IPS DF 19.7 (cell line): ENCODE measurements at places on chromosomes 7 and 10.

GRCh38 chr7:76352193-76352592 is 6.6 kb downstream of the YWHAG start:
- no peak for DNase-seq

- no peak for DNase-seq
These were observed 267.3 kb downstream of the PTPRN2 start for GRCh38 chr7:158320328-158320727.

GRCh38 chr10:61397175-61397986 is 55.8 kb downstream of the TMEM26 start:
- no peak for DNase-seq

DNA sequence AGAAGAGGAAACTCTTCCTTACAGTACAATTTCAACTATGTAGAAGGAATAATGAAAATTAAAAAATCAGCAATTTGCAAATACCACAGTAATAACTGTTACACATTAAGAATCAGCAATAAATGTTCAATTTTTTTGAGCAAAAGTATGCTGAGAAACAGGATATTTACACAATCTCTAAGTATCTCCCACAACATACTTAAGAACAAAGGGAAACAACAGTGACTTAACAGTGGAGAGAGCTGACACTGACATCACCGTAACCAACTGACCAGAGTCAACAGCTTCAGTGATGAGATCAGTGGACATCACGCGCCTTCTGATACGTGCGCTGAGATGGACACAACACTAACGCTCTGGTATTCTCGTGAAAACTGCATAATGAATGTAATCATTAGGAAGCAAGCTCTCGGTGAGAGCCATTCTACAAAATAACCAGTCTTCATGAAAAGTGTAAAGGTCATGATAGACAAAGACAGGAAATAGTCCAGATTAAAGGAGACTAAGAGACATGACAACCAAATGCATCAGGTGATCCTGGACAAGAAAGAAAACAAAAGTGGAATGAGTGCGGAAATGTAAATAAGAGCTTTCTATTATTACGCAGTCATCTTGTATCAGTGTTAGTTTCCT is 82.6 kb downstream of the PIP4K2A start:
- DNase-seq, result no peak

- DNase-seq, result no peak
These were observed 969.7 kb downstream of the GATA3 start for GRCh38 chr10:9024210-9024609.

DNA sequence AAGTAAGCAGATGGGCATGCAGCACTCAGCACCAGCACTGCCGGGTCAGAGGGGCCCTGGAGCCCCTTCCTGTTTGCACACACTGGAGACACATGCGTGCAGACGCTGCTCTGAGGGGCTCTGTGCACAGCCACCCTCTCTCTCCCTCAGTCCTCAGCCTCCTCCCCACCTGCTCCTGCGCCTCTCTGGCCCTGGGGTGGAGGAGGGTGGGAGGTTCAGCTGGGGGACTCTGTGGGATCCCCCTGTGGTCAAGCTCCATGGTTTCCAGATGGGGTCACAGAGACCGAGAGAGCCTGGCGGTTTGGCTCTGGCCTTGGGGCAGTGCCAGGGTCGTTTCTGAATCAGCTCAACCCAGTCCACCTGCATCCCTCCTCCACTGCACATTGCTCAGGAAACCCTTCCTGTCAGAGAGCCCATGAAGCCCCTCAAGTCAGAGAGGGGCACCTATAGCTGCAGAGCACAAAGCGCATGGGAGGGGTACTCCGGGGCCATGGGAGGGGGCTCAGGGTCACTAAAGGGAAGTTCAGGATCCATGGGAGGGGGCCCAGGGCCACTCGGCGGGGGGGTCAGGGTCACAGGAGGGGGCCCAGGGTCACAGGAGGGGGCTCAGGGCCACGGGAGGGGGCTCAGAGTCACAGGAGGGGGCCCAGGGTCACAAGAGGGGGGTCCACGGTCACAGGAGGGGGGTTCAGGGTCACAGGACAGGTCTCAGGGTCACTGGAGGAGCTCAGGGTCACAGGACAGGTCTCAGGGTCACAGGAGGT is 161.7 kb downstream of the ADARB2 start:
- no peak for DNase-seq

- DNase-seq, result no peak
These were observed 180.4 kb downstream of the RNF133 start for GRCh38 chr7:122518488-122518887.

DNA sequence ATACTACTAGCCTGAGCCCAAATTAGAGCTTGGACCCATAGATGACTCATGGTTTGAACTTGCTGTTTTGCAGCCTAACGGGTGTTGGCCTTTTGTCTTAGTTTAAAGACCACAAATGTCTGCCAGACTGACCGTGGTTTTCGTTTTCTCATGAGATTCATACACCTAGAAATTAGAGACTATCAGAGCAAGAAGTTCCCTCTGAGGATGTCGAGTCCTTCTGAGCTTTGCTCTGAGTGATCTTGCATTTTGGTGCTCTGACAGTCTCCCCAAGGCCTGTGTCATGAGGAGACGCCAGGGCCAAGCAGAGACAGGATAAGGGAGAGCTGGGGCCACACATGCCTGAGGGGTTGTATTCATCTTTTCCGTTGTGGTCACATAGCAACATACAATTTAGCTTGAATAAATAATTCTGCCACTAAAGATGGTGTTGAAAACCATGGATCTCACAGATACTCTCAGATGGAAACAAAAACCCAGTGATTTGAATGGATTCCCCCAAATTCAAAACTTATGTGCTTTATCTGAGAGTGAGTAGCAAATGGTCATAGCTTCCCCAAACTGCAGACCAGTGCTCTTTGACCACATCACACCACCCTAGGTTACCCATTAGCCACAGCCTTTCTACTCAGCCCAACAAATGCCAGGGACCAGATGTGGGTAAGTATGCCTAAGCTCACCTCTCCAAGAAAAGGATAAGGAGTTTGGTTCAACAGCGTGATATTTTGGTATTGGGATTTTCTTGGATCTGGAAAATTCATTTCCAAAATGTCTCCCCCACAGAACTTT is 762.0 kb upstream of the IGFBP3 start:
- no peak for DNase-seq

DNA sequence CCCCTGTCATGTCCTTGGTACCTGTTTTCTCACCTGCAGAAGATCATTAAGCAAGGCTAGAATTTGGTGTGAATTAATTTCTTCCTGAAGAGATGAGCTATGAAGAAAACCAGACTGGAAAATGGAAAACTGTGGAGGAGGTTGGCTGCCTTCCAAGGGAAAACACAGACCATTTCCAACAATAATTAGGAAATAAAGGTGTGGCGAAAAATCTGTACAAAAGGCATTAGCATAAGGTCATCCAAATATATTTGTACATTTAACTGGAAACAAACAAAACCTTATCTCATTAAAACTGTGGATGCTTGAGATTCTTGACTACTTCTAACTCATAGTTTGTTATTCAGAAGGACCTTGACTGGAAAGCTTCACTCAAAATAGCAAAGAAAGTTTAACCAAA is 1.7 kb downstream of the STN1 start:
- no peak for DNase-seq

DNA sequence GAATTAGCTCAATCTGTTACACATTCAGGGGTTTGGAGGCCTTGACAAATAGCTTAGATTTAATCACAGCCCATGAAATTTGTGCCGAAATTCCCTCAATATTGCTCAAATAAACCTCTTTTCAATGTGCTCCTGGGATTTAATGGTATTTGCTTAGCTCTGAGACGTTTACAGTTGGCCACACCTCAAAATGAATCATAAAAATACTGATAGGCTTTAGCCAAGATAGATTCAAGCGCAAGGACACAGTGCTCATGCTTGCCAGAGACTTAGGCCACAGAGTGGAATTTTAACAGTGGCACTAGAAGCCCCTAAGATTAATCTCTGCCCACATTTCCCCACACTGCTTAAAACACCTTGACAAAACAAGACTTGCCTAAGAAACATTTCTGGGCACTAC is 2.3 kb upstream of the SEMA3C start:
- no peak for DNase-seq

DNA sequence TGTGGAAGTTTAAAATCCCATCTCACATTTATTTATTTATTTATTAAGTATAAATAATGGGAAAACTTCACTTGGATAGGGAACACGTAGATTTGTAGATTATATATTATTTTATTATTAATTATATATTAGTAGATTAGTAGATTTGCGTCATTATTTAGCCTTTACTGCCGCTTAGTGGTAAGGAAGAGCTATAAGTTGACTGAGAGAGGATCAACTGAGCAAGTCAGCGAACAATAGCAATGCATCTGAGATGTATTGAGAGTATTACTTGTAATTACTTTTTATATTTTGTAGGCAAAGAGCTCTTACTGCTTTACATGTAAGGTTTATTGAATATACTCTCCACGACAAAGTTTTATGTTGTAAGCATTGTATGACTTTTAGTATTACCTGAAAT is 244.5 kb upstream of the ANKRD30A start:
- DNase-seq, result no peak

GRCh38 chr7:111640416-111640815 is 78.1 kb upstream of the IMMP2L start:
- DNase-seq, result no peak

GRCh38 chr7:123440101-123440548 is 94.3 kb downstream of the IQUB start:
- peak; percentile 91 for DNase-seq

- no peak for DNase-seq
These were observed 219.5 kb downstream of the KIAA1217 start for GRCh38 chr10:24428410-24428782.
